ENCODE measurements at places on chromosomes 1 and 21.

- DNase-seq, result no peak
These were observed 91.2 kb downstream of the APP start for GRCh38 chr21:26079366-26079765.

- no peak for DNase-seq
These were observed 214.5 kb downstream of the TBX15 start for GRCh38 chr1:118773656-118774055.

DNA sequence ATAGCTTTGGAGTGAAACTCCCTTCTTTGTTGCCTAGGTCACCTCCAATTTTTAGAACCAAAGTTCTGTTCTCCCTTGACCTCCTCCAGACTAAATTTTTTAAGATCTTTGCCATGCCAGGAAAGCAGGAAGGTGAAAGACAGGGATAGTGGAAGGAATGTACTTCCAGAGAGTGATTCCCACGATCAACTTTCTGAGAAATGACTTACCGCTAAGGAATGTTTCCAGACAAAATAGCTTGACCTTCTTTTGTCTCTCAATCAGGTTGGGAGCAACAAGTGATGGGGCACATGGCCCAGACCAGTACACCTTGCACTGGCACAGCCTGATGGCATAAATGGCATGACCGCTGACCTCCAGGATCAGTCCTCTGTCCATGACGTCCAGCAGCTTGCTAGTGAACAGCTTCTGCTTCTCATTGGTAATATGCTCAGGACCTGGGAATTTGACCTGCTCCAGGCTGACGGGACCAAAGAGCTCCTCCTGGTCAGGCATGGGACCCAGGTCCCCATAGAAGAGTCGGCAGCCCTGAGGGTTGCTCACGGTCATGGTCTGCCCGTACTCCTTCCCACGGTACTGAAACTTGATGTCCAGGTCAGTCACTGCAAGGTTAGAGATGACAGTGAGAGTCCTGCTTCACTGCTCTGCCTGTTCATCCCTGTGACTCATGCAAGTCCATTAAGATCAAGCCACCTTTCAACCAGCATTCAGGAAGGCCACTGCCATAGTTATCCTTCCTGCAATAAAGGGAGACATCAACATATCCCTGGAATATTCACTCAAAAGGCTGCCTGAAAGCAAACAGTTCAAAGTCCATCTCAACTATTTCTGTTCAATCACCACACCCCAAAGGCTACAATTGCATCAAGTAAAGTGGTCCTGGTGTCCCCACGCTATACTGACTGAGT is 6.2 kb upstream of the C1orf74 start:
- DNase-seq, result no peak

DNA sequence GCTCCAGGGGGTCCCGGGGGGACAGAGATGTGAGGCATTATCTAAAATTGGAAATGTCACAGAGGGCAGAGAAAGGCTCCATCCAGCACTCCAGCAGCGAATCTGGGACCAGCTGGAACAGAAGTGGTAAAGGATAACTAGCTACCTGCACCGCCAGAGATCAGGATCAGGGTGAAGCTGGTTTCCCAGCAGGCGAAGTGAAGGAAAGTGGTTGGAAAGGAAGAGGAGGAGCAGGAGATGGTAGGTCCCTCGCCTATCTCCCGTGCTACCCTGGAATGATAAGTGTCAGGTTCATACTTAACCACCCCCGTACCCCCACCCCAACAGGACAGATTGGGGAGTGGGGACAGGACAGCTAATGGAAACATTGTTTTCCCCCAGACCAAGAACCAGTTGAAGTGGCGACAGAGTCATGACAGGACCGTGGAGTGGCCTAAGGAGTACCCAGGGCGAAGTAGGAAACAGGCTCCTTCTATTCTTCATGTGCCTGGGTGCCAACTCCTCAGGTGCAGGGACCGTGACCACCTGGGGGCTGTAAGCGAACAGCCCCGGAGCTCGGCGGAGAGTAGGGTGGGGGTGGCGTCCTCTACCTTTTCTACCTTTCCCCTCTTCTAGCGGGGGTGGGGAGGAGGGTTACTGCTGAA is 717 bp downstream of the B4GALT3 start:
- no peak for DNase-seq

GRCh38 chr1:119828266-119828665 is 17.0 kb upstream of the REG4 start:
- DNase-seq, result no peak

DNA sequence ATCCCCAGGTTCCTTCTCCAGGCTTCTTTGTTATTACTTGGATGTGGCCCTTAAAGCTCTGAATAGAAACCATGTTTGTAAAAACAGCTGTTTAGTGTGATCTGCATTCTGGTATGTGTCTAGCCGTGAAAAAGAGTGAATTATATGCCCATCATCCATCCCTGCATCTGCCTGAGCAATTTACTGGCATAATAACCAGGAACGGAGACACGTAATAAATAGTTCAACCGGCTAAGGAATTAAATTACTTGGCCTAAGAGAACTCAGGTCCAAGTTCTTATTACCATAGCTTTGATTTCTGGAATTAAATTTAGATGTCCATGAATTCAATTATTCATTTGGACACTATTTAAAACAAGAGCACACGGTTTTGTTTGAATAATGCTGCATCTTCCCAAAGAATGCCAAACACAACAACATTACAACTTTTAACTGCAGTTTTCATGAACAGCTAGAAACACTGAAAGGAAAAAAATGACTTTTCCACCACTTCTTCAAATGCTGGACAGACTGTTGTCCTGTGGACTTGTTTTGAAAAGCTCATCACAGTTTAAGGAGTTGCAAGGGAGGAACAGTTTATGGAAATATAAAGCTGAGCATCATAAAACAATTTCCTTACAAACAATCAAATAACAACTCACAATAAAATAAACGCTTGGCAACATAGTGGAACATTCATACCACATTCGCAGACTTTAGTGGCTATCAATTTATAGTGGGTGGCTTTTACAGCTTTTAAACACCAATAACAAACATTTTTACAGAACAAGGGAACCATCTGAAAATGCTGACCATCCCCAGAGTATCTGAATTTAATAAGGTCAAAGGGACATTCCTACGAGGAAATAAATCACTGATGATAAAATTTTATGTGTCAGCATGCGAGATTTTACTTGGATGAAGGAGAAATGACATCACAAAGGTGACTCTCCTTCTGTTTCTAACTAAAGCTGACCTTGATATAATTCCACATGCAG is 144.7 kb downstream of the APP start:
- no peak for DNase-seq

All from HL-60 (cell line).